Frontal cortex (tissue), 4 donors: ENCODE measurements at places on chromosomes 11 and 22.

DNA sequence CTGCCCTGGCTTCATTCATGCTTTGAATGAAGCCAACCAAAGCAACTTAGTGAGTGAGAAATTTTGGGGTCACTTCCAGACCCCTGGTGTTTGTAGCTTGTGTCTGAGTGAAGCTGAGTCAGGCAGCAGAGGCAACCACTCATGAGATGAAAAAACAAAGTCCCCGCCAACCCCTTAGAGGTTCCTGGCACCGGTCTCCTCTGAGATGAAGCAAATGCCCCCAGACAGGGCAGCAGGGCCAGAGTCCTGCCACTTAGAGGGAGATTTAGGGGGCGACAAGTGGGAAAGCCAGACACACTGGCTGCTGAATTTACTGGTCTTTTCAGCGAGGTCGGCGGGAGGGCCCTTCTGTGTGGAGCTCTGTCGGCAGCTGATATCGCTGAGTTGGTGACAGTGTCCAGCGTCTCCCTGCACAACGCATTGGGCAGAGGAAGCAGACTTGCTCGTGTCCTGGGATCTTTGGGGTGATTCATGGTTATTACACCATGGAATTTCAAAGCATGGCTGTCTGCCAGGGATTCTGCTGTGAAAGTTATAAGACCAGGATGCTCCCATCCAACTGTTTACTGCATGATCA lies 482.6 kb downstream of the MIAT start:
- no peak for DNase-seq

- DNase-seq, result no peak
These were observed 120.8 kb downstream of the NAT10 start for GRCh38 chr11:34226210-34226609.

- DNase-seq, result no peak
These were observed 64.3 kb upstream of the PPARA start for GRCh38 chr22:46085828-46086576.

- DNase-seq, result no peak
These were observed 64.9 kb downstream of the SMIM38 start for GRCh38 chr11:69220561-69221051.

DNA sequence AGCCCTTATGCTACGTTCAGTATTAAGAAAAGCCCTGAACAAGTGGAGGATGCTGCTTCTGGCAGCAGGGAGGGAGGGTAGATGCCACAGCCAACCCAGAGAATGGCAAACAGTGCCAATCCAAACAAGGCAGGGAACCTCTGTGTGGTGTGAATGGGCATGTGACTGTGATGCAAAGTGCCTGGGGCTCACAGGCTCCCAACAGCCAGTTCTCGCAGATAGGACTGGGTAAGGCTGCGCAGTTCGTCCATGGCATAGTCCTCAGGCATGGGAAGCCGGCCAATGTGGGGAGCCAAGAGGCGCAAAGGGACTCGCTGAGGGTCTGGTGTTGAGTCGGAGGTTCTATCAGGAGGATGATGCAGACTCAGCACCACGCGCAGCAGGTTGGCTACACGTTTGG lies 4.8 kb upstream of the CHRNA10 start:
- DNase-seq, result no peak

DNA sequence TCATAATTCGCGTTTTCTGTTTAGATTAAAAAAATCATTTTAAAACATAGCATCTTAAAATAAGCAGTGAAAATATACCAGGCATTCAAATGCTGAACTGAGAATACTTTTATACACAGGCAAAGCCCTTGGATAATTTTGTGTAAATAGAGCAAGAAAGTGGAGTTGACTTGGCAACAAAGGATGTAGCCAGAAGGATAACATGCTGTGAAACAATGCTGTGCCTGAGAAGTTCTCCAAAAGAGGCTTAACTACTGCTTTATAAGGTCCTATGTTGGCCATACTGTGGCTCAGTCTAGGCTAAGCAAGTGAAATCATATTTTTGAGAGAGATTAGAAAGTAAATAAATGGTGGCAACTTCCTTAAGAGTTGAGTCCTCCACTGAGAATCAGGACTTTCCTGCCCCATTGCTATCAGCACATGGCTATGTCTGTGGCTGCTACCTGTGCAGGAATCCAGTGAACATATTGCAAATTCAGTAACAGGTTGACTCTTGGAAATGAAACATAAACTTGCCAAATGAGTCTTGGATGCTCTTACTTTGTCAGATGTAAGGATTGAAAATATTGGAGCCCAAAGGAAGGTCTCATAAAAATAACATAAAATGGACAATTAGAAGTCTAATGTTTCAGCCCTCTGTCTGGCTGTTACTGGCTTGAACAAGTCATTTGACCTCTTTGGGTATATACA lies 448.9 kb downstream of the LRRC4C start:
- DNase-seq, result no peak

- DNase-seq, result no peak
These were observed 636 bp downstream of the NUP160 start for GRCh38 chr11:47847537-47847891.

DNA sequence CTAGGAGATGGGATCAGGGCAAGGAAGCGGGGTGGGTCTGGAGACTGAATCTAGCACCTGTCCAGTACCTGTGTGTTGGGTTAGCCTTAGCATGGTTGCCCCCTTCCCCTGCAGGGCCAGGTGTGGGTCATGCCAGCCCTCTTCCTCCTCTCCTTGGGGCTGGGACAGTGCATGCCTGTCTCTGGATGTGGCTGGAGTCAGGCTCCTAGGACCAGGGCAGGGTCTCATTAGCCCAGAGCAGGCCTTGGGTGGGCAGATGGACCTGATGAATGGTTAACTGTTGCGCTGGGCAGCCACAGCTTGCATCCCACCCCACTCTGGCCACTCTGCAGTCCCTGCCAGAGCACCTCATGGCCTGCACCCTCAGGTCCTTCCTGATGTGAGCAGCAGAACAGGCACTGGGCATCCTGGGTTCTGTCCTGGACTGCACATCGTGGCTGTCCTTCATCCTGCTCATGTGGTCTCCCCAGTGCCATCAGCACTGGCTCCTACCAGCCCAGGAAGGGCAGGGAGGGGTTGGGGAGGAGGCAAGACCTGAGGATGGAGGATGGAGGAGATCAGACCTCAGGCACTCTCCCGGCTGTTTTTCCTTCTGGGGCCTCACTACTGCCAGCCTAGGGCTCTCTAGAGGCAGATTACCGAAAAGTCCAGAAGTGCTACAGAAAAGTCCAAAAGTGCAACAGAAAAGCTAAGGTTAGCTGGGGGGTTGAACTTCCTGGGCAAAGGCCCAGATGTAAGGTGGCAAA lies 12.8 kb upstream of the CHRM1 start:
- DNase-seq, result no peak

DNA sequence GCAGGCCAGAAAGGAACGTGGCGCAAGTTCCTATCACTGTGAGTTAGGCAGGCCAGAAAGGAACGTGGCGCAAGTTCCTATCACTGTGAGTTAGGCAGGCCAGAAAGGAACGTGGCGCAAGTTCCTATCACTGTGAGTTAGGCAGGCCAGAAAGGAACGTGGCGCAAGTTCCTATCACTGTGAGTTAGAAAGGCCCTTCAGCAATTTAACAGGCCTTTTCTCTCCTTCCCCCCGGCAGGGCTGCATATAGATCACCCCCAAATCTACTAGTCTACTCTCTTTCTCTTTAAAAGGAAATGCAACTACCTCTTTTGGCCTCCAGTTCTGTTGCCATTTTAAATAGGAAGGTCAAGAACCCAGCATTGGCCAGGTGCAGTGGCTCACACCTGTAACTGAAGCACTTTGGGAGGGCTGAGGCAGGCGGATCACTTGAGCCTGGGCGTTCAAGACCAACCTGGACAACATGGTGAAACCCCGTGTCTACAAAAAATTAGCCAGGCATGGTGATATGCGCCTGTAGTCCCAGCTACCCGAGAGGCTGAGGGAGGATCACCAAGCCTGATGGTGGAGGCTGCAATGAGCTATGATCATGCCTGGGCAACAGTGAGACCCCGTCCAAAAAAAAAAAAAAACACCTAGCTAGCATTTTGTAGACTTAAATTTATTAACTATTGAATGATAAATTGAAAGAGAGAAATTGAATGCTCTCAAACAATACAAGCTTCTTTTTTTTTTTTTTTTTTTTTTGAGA lies 14.9 kb downstream of the FAM118B start:
- DNase-seq, result no peak

GRCh38 chr22:48536541-48537342 lies 1290.9 kb downstream of the BRD1 start:
- peak; percentile 72 for DNase-seq

- no peak for DNase-seq
These were observed 12.1 kb upstream of the SPTBN2 start for GRCh38 chr11:66741153-66741552.

DNA sequence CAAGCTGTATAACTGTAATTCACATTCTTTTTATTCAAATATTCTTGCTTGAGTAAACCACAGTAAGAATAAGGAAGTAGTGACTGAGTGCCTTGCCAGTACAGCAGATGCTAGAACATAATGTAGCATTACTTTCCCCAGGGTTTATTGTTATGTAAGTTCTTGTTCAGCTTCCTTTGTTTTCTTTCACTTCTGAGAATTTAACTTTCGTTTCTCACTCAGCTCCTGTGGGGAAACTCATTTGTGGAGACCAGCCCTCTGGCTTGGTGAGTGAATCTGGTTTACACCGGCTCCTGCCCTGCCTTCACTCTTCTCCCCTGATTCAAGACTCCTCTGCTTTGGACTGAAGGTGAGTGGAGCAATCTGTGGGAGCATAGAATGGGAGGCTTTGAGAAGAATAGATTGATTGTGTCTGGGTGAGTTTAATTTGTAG lies at the start of gene TRIM22:
Gene TRIM22 (plus strand): TSS at position 240 of the 433 bp plus-strand sequence. CDS start 6,443 bp downstream, outside the sequence.
- DNase-seq, result no peak

GRCh38 chr11:60158636-60159035 lies 24.2 kb downstream of the MS4A6A start:
- DNase-seq, result no peak

- DNase-seq, result no peak
These were observed 2164.8 kb downstream of the LRRC4C start for GRCh38 chr11:39294648-39295047.

GRCh38 chr11:7538031-7538430 lies 24.2 kb downstream of the PPFIBP2 start:
- DNase-seq, result no peak

GRCh38 chr11:69700278-69701140 lies 3.3 kb downstream of the FGF19 start:
- peak; percentile 72 for DNase-seq

DNA sequence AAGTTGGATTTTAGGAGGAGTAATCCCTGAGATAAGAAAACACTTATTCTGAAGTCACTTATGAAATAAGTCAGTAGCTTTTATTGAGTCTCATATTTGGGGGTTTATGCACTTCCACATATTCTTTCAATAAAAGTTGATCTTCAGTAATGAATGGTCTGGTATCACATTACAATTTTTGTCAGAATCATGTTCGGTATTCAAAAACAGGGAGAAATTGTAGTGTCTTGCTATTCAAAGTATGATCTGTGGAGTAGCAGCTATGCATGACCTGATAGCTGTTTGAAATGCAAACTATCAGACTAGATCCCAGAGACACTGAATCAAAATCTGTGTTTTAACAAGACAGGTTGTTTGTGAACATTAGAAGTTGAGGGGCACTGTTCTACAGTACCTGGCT lies 857.6 kb downstream of the METTL15 start:
- no peak for DNase-seq

- no peak for DNase-seq
These were observed 11.4 kb downstream of the DAGLA start for GRCh38 chr11:61691380-61692156.

DNA sequence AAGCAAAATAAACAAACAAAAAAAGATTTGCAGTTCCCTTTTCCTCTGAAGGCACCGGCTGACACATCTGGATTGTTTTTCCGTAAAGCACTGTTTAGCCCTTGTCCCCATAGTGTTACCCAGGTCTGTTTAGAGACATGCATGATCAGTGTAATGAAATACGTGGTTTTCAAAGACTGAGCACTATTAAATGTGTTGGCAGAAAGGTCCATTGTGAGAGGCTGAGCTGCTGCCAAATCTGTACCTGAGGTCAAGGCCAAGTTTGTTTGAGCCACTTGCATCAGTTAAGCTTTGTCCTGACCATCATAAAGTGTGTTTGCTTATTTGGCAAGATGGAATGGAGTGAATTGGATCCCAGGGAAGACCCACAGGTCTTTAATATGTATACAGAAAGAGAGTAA lies 26.3 kb downstream of the CTR9 start:
- no peak for DNase-seq

GRCh38 chr22:32476281-32477195 lies 1.9 kb downstream of the FBXO7 start:
- DNase-seq, result no peak

- no peak for DNase-seq
These were observed 442.2 kb upstream of the DDI1 start for GRCh38 chr11:103594283-103594682.

- DNase-seq, result no peak
These were observed 5.3 kb downstream of the ATP5MG start for GRCh38 chr11:118406599-118407166.

DNA sequence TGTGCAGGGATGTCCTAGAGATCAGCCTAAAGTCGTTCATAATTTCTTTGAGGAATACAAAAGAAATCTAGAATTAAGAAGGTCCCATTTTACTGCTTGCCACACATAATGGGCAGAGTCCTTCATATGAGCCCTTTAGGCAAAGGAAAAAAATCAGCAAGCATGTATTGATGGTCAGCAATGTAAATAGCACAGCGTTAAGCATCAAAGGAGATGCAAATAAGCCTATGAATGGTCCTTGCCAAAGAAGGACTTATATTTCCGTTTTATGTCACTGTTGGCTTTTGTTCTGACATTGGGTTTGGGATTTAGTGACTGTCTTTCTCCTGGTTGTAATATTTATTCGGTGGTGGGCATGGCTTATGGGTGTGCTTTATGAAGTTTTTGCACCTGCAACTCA lies 69.8 kb downstream of the CD44 start:
- no peak for DNase-seq

- no peak for DNase-seq
These were observed 28.7 kb upstream of the CTR9 start for GRCh38 chr11:10722307-10722706.

GRCh38 chr11:73415854-73416615 lies 39.8 kb downstream of the RELT start:
- DNase-seq, result no peak

DNA sequence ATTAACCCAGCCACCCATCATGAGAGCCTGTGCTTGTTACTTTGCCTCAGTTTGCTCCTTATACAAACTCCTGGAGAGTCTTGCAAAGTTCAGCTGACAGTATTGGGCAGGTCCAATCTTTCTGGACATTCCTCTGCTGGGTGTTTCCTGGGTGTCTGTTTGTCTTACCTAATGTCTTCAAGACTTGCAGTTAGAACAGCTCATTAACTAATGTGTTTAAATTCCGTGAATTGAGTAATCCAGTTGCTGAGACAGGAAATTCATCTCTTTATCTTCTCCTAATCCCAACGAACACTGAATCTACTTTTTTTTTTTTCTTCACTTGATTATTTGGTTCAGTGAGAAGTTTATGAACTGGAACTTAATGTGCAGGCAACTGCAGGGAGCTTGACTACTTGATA lies 20.6 kb downstream of the BCO2 start:
- DNase-seq, result no peak

GRCh38 chr11:14079011-14079410 lies 116.5 kb downstream of the SPON1 start:
- DNase-seq, result no peak

- DNase-seq, result no peak
These were observed 37.1 kb upstream of the WNT11 start for GRCh38 chr11:76243193-76243956.

- DNase-seq, result no peak
These were observed 49.3 kb downstream of the HIRA start for GRCh38 chr22:19382240-19382639.
